ENCODE measurements at places on chromosomes 16 and 17. TPM values are rescaled to one million over a fixed set of nuclear protein-coding genes. Genes with fewer than 3 reads are reported as not detected.

DNA sequence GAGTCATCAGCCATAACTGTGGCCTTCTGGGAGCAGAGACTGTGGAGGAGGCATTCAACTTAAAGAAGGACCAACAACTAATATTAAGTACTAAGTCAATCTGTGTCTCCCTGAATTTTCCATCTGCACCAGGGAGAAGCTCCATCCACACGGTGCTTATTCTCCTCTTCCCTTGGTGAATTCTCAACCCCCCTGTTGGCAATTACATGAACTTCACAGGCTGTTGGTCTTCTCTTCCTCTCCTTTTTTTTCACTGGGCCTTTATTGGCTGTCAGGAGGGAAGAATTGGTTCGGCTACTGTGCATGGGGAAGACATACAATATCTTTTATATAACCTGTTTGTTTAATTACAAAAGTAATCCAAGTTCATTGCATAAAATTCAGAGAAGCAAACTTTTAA, 152.8 kb upstream of the IRX6 start:
- no peak overlapping the region for H3K4me3 ChIP-seq
- H3K4me1 ChIP-seq = no peaks in the 10 kb centered on the region
- no peaks in the 10 kb centered on the region for H3K36me3 ChIP-seq
- H3K27ac ChIP-seq = no peak overlapping the region

- H3K36me3 ChIP-seq = no peaks in the 10 kb centered on the region
- no peaks in the 10 kb centered on the region for H3K4me1 ChIP-seq
- no peak overlapping the region for H3K27ac ChIP-seq
- peak; percentile 3 for DNase-seq
Observed at GRCh38 chr16:79571065-79571902, 29.3 kb downstream of the MAF start.

The TBC1D26 gene
- total RNA-seq = 0.39 TPM

DNA sequence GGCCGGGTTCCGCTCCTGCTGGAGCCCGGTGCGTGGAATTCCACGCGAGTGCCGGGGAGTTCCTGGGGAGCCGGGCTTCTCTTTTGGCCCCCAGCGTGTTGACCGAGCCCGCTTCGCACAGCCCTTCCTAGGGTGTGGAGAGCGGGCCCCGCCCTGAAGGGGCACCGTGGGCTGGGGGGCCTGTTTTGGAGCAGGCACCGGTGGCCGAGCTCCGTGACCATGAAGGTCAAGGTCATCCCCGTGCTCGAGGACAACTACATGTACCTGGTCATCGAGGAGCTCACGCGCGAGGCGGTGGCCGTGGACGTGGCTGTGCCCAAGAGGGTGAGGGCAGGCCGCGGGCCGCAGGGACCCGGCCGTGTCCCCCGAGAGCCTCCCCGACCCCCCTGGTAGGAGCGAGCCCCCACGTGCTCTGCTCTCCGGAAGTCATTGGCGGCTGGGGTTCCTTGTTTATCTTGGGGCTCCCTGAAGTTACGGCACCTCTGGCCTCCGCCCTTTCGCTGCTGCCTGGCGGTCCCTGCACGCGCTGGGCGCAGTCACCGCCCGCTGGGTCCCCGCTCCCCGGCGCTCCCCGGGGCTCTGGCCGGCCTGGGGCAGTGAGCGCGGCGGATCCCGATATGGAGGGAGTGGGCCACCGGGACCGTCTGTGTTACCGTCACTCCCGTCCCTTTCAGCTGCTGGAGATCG, 528 bp downstream of the HAGHL start:
- no peaks in the 10 kb centered on the region for H3K27me3 ChIP-seq
- DNase-seq = no peak
- H3K27ac ChIP-seq = no peak overlapping the region
- no peaks in the 10 kb centered on the region for H3K36me3 ChIP-seq
- peaks cover 10% of the 10 kb centered on the region for H3K4me1 ChIP-seq

DNA sequence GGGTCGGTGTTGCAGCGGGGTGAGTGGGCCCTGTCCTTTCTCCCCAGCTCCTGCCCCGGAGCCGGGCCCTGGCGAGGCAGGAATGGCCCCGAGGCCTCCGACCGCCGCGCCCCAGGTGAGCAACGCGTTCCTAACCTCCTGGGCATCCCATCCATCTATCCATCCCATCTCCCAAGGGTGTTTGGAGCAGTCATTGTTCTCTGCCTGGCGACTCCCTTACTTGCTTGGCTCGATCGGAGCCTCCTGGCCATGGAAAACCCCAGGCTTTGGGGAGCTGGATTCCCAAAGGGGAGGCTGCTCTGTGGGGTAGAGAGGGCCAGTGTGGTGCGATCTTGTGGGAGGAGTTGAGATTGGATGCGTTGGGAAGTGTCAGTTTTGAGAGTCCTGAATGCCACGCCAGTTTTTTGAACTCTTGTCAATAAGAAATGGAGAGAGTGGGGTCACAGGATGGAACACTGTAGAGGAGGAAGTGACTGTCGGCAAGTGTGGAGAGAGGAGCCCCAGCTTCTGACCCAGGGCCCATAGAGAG, 684 bp downstream of the ZFP90 start:
- peak overlapping the region; percentile 95 for H3K4me3 ChIP-seq
- no peak for DNase-seq
- H3K27ac ChIP-seq = no peak overlapping the region

- no peaks in the 10 kb centered on the region for H3K4me1 ChIP-seq
- DNase-seq = no peak
- H3K4me3 ChIP-seq = no peak overlapping the region
- H3K27ac ChIP-seq = no peak overlapping the region
- H3K27me3 ChIP-seq = no peaks in the 10 kb centered on the region
- no peaks in the 10 kb centered on the region for H3K36me3 ChIP-seq
Observed at GRCh38 chr17:50833510-50834428, 1.6 kb upstream of the WFIKKN2 start.

DNA sequence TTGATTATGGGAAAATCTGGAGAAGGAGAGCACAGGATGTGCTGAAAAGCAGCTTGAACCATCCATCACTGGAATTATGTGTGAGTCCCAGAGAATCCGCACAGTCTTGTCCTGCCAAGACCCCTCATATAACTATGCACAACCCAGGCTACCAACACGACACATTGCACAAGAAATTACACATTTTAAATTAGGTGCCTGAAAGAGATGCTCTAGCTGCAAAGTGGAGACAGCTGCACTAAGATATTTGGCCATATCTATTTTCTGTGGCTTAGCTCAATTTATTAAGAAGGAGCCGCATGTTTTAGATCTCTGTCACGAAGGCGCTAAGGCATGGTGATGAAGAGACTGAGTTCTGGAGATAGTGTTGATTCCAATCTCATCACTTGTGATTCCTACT, 1308.4 kb downstream of the CDH8 start:
- H3K27ac ChIP-seq = no peak overlapping the region
- no peak for DNase-seq
- no peaks in the 10 kb centered on the region for H3K27me3 ChIP-seq

The ITGB4 gene
- total RNA-seq = 0.95 TPM

DNA sequence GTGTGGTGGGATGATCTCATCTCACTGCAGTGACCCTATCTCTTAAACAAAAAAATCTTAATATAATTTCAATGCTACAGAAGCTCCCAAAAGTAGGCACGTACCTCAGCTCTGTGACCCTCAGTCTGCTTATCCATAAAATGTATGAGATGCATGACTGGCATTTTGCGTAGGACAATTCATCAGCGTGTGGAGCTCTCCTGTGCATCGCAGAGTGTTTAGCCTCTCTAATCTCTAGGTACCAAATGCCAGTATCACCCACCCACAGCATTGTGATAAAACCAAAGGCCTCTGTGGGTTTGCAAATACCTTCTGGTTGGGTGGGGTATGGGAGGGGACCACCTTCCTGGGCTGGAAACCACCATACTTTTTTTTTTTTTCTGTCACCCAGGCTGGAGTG, 19.0 kb upstream of the TUBG2 start:
- no peaks in the 10 kb centered on the region for H3K36me3 ChIP-seq
- H3K27me3 ChIP-seq = no peaks in the 10 kb centered on the region
- H3K27ac ChIP-seq = no peak overlapping the region
- H3K4me1 ChIP-seq = no peaks in the 10 kb centered on the region
- no peak for DNase-seq
- no peak overlapping the region for H3K4me3 ChIP-seq

The DPEP1 gene
- total RNA-seq = 0.52 TPM

- H3K4me3 ChIP-seq = no peak overlapping the region
- no peak overlapping the region for H3K27ac ChIP-seq
- H3K36me3 ChIP-seq = no peaks in the 10 kb centered on the region
- no peaks in the 10 kb centered on the region for H3K4me1 ChIP-seq
- DNase-seq = no peak
- no peaks in the 10 kb centered on the region for H3K27me3 ChIP-seq
Observed at GRCh38 chr16:65281586-65281985, 159.7 kb upstream of the CDH11 start.

The SPATA33 gene
- 39.1 TPM for total RNA-seq

DNA sequence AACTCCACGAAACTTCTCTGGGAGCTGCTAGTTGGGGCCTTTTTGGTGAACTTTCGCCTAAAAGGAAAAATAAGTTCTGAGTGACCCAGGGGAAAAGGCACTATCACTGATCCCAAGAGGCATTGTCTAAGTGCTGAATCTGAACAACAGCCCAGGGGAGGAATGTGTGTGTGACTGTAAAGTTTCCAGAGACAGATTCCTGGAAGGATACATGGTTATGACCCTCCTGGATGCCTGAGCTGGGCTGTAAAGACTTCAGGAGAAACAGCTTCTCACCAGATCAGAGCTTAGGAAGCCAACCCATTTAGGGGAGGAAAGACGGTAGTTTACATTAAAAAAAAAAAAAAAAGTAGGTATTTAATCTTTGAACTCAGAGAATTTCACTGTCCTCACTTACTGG, 20.2 kb downstream of the HIGD1B start:
- H3K27me3 ChIP-seq = no peaks in the 10 kb centered on the region
- no peak for DNase-seq

DNA sequence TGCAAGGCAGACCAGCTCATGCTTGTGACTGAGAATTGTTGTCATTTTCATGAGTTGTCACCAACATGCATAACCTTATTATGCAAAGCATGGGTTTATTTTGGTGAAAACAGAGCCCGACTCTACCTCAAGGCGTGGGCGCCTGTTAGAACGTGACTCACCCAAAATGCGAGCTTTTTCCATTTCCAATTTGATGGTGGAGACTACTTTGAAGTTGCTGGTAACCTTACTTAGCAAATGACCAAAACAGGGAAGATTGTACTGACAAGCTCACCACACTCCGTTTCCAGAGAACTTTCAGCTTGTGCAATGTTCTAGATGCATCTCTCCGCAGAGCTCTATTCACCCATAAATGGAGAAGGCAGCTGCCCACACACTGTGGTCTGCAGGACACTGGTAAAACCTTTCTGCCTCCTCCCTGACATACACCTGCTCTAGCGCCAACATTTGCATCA, 284.5 kb downstream of the MAF start:
- H3K27me3 ChIP-seq = peaks cover 34% of the 10 kb centered on the region
- H3K36me3 ChIP-seq = no peaks in the 10 kb centered on the region
- H3K4me1 ChIP-seq = no peaks in the 10 kb centered on the region
- no peak overlapping the region for H3K27ac ChIP-seq

- H3K36me3 ChIP-seq = no peaks in the 10 kb centered on the region
- H3K27me3 ChIP-seq = no peaks in the 10 kb centered on the region
- DNase-seq = no peak
- H3K4me3 ChIP-seq = no peak overlapping the region
- no peak overlapping the region for H3K27ac ChIP-seq
- no peaks in the 10 kb centered on the region for H3K4me1 ChIP-seq
Observed at GRCh38 chr16:49932946-49933345, 77.0 kb upstream of the ZNF423 start.

DNA sequence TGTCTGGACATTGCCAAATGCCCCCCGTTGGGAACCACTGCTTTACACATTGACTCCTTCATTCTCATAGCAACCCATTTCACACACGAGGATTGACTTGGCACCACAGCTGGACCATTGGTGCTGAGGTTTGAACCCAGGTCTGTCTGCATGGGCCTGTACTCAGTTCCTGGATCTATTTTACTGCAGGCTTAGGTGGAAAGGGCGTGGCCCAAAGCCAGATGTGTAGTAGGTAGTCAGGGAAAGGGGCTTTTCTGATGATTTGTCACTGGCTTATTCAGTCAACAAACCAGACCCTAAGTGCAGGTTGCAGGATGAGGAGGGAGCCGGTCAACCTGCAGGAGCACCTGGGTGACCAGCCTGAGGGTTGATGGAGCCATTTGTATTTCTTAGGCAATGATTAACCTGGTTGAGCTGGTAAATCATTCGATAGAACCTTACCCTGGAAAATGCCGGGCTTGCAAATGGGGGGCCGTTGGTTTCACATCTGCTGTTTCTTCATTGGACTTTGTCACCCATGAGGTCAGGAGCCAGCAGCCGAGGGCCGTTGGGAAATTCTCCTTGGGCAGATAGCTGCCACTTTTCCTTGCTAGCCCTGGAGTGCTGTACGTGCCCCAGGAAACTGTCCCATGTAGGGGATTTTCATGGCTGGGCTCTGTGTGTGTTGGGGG, 104.4 kb downstream of the CMIP start:
- H3K4me3 ChIP-seq = no peak overlapping the region
- H3K36me3 ChIP-seq = no peaks in the 10 kb centered on the region
- H3K4me1 ChIP-seq = no peaks in the 10 kb centered on the region
- H3K27ac ChIP-seq = no peak overlapping the region
- no peak for DNase-seq

GRCh38 chr17:40606548-40607353, 40.9 kb downstream of the SMARCE1 start:
- H3K4me1 ChIP-seq = no peaks in the 10 kb centered on the region
- no peak overlapping the region for H3K4me3 ChIP-seq
- no peak for DNase-seq
- no peaks in the 10 kb centered on the region for H3K36me3 ChIP-seq

DNA sequence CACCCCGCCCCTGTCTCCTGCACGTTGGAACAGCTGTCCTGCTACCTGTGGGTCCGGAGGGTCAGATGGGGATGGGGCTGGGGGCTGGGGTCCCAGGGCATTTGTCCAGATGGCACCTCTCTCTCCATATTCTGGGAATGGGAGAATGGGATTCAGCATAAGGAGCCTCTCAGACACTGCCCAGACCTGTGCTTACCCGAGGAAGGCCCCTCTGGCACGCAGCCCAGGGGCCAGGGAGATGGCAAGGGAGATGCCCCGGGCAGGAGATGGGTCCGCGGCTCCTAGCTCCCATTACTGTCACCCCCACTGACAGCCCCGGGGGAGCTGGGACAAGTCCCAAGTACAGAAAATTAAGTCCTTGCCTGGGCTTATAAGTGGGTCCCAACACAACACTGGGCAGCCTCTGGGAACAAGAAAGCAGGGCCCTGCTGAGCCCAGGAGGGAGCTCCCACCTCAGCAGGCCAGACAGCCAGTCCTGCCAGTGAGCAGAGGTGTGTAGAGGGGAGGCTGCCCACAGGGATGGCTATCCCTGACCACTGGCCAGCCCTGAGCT, 1.8 kb downstream of the VASN start:
- peak overlapping the region; percentile 47 for H3K27ac ChIP-seq
- peaks cover 31% of the 10 kb centered on the region for H3K4me1 ChIP-seq
- H3K36me3 ChIP-seq = no peaks in the 10 kb centered on the region
